CD4-positive, alpha-beta T cell treated with Interleukin-2 at 100 ng/mL for 4 hours (primary cell): ENCODE measurements at places on chromosomes 13 and 19.
A peak's percentile ranks its signal among the peaks of the same experiment; 100 is the strongest.

DNA sequence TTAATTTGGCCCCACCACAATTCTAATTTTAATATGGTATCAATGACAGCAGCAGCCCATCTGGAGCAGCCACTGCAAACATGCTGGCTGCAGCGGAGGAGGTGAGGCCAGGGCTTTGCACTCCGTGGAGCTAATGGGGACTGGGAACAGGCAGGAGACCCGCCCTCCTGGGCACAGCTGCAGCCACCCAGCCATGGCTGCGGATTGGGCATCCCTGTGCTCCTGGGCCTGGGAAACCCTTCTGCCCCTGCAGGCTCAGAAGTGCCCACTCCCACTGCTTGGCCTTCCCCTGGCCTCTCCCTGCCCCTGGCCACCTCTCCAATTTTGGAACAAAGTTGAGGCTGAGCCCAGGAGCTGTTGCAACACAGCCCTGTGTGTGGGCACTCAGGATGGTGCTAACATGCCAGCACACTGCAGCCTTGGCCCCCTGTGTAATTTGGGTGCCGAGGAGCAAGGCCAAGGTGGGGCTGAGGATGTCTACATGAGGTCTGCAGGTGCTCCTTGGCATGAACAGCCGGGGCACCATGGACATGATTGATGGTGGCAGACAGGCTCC lies 123.6 kb downstream of the PCDH9 start:
- DNase-seq = no peak

DNA sequence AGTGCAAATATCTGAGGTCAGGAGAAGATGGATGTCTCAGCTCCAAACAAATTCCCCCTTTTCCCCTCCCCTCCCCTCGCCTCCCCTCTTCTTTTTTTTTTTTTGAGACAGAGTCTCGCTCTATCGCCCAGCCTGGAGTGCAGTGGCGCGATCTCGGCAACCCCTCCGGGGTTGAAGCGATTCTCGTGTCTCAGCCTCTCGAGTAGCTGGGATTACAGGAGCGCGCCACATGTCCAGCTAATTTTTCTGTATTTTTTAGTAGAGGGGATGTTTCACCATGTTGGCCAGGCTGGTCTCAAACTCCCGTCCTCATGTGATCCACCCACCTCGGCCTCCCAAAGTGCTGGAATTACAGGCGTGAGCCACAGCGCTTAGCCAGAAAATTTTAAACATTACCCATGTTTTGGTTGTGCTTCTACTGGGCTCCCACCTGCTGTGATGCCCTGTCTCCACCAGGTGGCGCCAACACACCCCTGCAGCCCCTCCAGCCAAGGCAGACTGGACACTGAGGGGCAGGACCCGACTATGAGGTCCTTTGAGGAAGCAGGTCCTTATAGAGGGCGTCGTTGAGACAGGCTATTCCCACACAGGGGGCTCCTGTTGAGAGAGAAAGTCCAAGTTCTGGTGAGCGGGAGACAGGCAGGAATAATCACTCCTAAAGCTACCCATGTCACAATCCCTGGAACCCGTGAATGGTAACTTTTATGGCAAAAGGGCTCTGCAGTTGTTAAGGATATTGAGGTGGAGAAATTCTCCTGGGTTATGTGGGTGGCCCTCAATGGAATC lies 6.3 kb downstream of the ERICH4 start:
- DNase-seq = peak; percentile 72

GRCh38 chr13:23159205-23159759 lies 21.5 kb upstream of the SGCG start:
- no peak for DNase-seq

DNA sequence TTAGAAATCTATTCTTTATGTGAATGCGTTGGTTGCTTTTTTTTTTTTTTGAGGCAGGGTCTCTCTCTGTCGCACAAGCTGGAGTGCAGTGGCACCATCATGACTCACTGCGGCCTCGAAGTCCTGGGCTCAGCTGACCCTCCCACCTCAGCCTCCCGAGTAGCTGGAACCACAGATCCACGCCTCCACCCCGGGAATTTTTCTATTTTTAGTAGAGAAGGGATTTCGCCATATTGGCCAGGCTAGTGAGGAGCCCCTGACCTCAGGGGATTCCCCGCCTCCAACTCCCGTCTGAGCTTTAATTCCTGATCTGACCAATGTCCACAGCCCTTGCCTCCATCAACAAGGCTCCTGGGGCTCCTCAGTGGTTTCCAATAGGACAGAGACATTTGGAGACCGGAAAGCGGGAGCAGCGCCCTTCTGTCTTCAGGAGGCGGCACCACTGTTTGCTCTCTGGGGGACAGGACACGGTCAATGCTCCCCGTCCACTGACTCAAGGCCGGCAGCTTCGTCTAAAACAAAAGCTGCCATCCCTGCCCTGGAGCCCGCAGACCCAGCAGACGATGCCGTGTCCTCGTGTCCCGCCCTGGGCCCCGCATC lies 503 bp downstream of the TUBA3C start:
- DNase-seq = no peak

GRCh38 chr13:51435002-51435578 lies 17.7 kb downstream of the INTS6 start:
- DNase-seq = peak; percentile 34

DNA sequence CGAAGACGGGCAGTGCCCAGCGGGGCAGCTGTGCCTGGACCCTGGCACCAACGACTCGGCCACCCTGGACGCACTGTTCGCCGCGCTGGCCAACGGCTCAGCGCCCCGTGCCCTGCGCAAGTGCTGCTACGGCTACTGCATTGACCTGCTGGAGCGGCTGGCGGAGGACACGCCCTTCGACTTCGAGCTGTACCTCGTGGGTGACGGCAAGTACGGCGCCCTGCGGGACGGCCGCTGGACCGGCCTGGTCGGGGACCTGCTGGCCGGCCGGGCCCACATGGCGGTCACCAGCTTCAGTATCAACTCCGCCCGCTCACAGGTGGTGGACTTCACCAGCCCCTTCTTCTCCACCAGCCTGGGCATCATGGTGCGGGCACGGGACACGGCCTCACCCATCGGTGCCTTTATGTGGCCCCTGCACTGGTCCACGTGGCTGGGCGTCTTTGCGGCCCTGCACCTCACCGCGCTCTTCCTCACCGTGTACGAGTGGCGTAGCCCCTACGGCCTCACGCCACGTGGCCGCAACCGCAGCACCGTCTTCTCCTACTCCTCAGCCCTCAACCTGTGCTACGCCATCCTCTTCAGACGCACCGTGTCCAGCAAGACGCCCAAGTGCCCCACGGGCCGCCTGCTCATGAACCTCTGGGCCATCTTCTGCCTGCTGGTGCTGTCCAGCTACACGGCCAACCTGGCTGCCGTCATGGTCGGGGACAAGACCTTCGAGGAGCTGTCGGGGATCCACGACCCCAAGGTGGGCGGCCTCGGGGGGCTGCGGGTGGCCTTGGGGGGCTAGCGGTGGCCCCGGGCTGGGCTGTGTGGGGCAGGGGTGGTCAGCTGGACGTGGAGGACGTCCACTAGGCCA lies 4.8 kb downstream of the GRIN3B start:
- no peak for DNase-seq
